ENCODE measurements at places on chromosomes 16 and 17. TPM values are rescaled to one million over a fixed set of nuclear protein-coding genes. Genes with fewer than 3 reads are reported as not detected.

ABI3 gene
- 29.5 TPM for total RNA-seq

SOCS1 gene
- total RNA-seq: 23.4 TPM

- DNase-seq: no peak
Observed at GRCh38 chr17:2798678-2799077, 2.4 kb downstream of the RAP1GAP2 start.

- peak; percentile 48 for DNase-seq
Observed at GRCh38 chr16:1993731-1994131, 4.0 kb downstream of the SYNGR3 start.

DNA sequence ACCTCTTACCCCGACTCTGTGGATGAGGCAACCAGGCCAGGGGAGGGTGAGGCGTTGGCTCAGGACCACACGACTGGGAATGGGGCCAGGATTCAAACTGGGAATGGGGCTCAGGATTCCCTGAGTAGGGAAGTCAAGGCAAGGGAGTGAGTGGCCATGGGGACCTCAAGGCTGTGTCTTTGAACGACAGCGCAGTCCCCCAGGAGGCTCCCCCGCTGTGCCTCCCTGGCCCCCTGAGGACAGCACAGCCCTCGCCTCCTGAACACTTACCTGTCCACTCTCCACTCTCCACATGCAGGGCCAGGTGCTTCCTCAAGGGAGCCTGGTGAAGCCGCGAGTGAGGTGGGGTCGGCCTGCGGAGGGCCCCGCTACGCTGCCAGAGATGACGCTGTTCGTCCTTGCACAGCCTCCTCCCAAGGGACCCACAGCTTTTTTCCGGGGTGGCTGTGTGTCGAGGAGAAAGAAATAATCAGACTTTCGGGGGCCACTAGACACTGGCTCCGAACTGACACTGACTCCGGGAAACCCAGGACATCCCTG lies 6.9 kb downstream of the ZNF469 start:
- no peak for DNase-seq

DNA sequence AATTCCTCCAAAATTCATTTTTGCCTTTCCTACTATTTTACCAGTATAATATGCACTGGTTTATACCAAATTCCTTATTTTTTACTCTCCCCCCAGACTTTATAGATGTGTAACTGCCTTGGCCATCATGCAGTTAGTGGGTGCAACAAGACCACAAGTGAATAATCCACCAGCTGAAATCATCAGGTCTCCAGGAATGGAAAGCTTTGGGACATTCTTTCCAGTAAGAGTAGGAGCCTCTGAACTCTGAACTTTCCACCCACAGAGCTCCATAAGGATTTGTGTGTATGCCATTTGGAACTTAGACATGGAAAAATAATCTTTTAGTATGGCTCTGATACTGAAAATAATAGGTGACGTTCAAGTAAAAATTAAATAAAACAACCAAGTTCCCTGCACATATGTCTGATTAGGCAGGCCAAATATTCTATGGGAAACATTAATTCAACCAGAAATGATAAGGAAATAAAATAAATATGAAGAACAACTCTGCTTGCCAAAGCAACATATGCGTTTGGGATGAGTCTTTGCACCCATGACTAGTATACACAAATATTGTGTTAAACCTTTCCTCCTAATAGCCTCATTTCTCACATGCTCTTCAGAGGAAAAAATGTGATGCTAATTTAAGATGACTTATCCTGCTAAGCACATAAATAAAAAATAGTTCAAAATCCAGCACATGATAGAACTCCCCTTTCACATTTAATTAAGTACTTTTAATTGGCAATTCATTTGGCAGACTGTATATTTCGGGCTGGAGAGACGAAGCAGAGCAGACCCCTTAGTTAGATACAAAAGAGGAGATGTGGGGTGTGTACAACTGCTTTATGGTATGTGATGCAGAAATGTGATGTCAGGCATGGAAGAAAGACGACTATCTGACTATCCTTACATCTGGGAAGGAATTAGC lies 11.6 kb upstream of the LYRM9 start:
- no peak for DNase-seq

- DNase-seq: no peak
Observed at GRCh38 chr16:9713156-9713555, 469.1 kb downstream of the GRIN2A start.

DNA sequence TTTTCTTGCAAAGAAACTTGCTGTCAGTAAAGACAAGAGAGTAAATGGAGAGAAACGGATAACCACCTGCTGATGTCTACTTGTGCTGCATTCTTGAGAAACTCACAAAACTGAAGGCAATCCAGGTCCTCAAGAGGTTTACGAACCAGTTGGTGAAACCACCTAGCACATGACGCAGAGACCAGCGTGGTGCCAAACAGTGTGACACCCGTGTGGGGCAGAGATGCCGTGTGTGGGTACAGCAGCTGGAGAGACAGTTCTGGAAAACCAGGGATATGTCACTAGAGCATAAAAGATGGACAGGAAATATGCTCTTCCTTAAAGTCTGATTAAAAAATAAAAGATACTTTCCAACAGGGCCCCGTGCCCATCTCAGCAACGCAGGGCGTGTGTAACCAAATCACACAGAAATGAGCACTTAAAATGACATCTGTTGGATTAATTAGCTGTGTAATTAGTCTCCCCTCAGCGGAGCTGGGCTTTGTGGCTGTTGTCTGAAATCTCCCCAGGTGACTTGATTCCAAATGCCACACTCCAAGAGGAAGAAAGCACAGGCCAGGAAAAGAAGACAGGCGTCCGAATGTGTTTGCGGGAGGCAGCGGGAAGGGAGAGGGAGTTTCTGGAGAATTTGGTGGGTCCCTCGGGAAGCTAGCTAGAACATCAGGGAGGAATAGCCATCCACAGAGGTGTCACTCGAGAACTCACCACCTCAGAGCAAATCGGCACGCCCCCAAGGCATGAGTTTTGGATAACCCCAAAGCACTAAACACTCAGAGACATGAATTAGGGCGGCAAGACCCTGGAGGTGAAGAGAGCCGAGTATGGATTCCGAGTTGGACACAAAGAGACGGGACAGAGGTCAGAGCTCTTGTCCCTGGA lies 109.8 kb downstream of the ZFHX3 start:
- DNase-seq: no peak

DNA sequence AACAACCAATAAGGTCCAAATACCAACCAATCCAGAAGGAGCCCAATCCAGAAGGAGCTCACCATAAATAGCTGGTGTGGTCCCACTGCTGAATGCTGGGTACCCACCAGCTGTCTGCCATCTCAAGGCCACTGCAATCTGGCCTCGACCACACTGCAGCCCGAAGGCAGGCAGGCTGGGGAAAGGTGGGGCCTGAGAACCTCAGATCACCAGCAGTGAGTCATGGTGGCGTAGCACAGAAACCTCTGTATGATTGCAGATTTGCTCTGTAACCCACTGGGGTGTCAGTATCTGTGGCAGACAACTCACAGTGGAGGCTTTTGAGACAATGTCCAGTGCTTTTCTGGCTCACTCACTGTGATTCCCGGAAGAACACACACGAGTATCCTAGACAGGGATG lies 14.7 kb upstream of the CMTR2 start:
- DNase-seq: no peak

GRCh38 chr17:47995241-47995935 lies 24.5 kb downstream of the CDK5RAP3 start:
- DNase-seq: no peak

- no peak for DNase-seq
Observed at GRCh38 chr17:13540546-13540945, 61.2 kb downstream of the HS3ST3A1 start.

DNA sequence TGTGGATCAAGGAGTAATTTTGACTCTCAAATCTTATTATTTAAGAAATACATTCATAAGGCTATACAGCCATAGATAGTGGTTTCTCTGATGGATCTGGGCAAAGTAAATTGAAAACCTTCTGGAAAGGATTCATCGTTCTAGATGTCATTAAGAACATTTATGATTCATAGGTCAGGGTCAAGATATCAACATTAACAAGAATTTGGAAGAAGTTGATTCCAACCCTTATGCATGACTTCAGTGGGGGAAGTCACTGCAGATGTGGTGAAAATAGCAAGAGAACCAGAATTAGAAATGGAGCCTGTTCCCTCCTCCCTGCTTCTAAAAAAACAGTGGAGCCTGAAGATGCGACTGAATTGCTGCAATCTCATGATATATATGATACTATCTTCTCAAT lies 36.6 kb upstream of the HNF1B start:
- DNase-seq: no peak

DNA sequence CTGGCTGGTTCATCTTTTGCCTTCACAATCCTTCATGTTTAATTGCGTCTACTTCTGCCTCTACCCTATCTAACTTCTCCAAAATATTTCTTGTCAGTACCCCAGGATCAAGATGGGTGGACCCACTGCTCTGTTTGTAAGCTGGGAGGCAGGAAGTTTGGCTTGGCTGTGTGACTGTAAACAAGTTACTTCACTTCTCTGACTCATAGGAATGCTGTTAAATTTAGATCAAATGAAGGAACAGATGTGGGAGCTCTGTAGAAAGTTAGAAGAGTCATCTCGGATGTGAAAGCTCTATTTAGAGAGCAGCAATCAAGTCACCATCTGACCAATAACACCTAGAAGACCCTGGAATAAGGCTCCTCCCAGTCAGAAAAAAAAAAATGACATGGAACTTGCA lies 55.2 kb upstream of the MRTFB start:
- DNase-seq: no peak

GRCh38 chr16:2278956-2279800 lies 11.3 kb upstream of the RNPS1 start:
- no peak for DNase-seq

- DNase-seq: no peak
Observed at GRCh38 chr17:49383060-49383459, 21.0 kb upstream of the ZNF652 start.

FBXL16 gene
- 0.42 TPM for total RNA-seq

ASPHD1 gene
- 0.30 TPM for total RNA-seq

- DNase-seq: no peak
Observed at GRCh38 chr16:46920402-46921068, 36.4 kb downstream of the GPT2 start.

DNA sequence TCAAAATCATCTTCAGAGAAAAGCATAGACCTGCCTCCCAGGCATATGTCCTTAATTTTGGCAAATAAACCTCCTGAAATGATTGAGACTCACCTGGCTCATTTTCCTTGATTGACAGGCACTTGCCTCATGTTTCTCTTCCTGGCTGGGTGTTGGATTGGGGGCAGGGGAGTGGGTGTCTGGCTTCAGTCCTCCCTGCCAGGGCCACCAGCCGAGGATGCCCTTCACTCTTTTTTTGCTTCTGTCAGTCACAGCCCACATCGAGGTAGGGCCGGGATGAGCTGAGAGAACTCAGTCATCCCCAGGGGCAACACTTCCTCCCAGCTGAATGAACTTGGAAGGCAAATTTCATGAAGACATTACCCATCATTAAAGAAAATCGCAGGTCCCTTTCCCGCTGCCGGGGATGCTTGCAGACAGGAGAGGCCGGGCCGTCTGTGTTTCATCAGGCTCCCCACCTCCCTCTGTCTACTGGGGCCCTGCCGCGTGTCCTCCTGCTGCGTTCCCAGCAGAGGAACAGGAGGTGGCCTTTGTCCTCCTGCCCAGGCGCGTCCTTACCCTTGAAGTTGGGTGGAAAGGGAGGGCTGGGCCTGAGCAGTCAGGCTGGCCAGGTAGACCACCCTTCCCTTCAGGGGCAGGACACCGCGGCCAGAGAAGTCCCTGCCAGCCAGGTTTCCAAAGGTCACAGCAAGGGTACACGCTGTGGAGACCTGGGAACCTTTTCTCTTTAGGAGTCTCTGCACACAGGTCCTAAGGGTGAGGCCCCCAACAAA lies 11.2 kb upstream of the DNAH17 start:
- DNase-seq: no peak

DNA sequence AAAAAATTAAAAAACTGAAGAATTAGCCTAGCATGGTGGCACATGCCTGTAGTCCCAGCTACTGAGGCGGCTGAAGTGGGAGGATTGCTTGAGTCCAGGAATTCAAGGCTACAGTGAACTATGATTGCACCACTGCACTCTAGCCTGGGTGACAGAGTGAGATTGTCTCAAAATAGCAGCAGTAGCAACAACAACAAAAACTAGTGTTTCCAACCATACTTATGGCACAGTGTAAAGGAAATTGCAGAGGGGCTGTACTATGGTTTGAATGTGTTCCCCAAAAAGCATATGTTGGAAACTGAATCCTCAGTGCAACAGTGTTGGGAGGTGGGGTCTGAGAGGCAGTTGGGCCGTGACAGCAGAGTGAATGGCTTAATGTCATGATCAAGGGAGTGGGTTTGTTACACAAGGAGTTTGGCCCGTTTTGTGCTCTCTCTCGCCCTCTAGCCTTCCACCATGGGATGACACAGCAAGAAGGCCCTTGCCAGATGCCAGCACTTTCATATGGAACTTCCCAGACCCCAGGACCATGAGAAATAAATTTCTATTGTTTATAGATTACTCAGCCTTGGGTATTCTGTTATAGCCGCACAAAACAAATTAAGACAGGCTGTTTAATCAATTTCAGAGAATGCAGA lies 70.0 kb downstream of the PGS1 start:
- DNase-seq: no peak

DNA sequence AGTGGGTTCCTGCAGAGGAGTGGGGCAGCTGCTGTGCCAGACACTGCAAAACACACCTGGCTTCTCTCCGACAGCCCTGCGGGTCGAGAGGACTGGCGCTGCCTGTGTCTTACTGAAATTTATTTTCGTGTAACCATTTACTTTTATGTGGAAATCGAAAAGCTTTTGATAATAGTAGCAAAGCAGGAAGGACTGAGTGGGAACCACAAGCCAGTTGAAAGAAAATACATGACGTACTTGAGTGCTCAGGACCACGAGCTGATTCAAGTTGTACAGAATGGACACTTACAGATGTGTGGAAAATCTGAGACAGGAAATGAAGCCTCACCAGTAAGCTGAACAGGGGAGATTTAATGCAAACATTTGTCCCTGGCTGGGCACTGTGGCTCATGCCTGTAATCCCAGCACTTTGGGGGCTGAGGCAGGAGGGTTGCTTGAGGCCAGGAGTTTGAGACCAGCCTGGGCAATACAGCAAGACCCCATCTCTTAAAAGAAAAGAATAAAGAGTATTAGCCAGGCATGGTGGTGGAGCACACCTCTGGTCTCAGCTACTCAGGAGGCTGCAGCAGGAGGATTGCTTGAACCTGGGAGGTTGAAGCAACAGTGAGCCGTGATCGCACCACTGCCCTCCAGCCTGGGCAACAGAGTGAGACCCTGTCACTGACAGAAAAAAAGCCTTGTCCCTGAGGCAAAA lies 11.3 kb upstream of the RPL13 start:
- DNase-seq: no peak

KRTAP2-2 gene
- total RNA-seq: not detected

- no peak for DNase-seq
Observed at GRCh38 chr17:56178203-56178602, 24.9 kb downstream of the ANKFN1 start.
